ENCODE measurements at places on chromosomes 16 and 17.

GRCh38 chr17:50914505-50915063, 48.4 kb upstream of the TOB1 start:
- no peak for DNase-seq

GRCh38 chr17:81035521-81036196, 708 bp downstream of the BAIAP2 start:
- peak; percentile 56 for DNase-seq

DNA sequence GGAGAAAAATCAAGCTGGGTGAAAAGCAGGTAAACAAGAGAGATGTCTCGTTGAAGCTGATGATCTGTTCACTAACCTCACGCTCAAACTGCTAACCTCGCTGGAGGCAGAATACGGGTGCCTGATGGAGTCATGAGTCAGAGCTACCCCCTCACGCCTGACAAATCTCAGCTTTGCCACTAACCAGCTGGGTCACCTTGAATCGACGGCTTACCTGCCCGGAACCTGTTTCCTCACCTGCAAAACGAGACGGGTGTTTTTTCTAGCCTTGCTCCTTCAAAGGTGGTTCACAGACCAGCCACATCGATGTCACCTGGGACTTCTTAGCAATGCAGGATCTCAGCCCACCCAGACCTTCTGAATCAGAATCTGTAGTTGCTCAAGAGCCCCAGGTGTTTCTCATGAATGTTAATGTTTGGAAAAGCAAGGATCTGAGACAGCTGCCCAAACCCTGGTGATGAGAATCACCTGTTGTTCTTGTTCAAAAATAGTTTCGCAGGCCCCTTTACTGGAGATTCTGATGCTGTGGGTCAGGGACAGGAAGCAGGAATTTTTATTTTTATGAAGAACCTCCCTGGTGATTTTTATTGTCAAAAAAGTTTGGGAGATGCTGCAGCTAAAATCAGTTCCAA, 56.9 kb downstream of the MARCHF10 start:
- DNase-seq: no peak

- DNase-seq: no peak
Measured at GRCh38 chr16:3780570-3780969, 63.2 kb upstream of the TRAP1 start.

- no peak for DNase-seq
Measured at GRCh38 chr16:76676356-76676755, 399.2 kb downstream of the CNTNAP4 start.

DNA sequence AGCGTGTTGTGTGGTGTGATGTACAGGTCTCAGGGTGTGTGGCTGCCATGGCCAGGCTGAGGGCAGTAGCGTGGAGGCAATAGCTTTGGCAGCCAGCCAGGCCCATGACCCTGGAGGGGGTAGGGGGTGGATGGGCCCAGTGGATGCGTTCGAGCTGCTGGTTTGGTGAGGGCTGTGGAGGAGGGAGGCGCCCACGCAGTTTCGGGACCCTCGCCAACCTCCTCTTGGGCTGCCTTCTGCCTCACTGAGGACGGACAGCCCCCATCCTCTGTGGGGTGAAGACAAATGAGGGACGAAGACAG, 238.6 kb upstream of the GSE1 start:
- DNase-seq: no peak

GRCh38 chr17:48747445-48748363, 19.2 kb upstream of the HOXB13 start:
- no peak for DNase-seq

DNA sequence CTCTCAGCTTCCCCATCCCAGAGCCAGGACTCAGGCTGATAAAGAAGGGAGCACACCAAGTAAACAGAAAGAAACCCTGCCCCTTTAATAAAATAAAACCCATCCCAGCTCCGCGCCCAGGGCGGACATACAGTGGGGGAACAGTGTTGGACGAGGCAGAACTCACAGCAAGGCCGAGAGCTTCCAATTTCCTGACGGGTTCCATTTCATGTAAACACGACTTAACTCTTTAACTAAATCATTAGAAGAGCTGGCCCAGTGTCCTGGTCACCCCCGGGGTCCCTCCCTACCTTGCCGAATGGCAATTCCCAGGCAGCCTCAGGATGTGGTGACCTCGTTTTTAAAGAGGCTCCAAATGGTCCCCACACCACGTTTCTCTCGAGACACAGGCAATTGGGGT, 340.7 kb downstream of the FOXL1 start:
- no peak for DNase-seq
